ENCODE measurements at places on chromosomes 1 and 21.

DNA sequence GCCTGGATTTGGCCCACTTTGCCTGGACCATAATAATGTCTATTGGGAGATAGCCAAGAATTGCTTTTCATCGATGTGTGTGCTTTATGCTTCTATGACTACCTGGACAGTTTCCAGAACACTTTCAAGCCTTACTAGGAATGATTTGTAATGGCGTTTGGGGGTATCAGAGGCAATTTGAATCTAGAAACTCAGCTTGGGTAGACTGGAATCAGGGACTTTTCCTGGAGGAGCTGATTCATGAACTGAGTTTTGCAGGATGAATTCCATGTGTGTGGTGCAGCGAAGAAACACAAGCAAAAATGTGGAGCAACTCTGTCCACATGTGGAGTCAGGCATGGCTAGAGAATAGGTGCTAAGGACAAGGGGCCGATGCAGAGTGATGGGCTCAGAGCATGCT, 11.9 kb upstream of the TMEM61 start:
- peak; percentile 47 for DNase-seq

DNA sequence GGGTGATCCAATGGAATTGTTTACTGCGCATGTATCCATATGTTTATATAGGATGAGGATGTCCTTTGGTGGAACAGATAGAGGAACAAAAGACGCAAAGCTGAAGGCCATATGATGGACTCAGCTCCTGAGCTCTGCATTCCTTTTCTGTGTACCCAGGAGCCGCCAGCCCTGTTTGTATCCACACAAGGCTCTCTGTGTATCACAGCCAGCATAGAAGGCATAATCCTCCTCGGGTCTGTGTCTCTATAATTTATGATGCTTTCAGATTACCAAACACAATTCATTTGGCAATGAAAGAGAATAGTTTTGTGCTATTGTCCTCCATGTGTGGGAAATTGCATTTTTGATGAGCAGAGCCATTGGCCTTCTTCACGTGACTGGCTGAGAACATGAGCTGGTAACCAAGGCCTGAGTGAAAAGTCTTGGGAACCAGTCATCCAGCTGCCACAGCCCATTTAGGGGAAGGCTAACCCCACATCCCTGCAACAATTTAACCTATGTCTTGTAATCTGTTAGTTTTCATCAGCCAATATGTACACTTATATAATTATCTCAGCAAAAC, 119.2 kb downstream of the PBX1 start:
- DNase-seq: peak; percentile 38

- DNase-seq: peak; percentile 45
Measured at GRCh38 chr1:207049974-207050391, 1.0 kb downstream of the YOD1 start.

- DNase-seq: no peak
Measured at GRCh38 chr1:220221269-220221668, 51.0 kb downstream of the RAB3GAP2 start.

- no peak for DNase-seq
Measured at GRCh38 chr1:83760226-83761021, 238.5 kb downstream of the TTLL7 start.

- no peak for DNase-seq
Measured at GRCh38 chr1:228782662-228783417, 47.6 kb downstream of the RHOU start.

GRCh38 chr21:28375708-28376385, 616.8 kb downstream of the LTN1 start:
- peak; percentile 74 for DNase-seq

GRCh38 chr1:184158896-184159681, 107.6 kb downstream of the TSEN15 start:
- DNase-seq: no peak

- DNase-seq: no peak
Measured at GRCh38 chr1:83897516-83897915, 101.4 kb downstream of the TTLL7 start.

GRCh38 chr1:31793586-31794285, 22.1 kb downstream of the SPOCD1 start:
- no peak for DNase-seq

DNA sequence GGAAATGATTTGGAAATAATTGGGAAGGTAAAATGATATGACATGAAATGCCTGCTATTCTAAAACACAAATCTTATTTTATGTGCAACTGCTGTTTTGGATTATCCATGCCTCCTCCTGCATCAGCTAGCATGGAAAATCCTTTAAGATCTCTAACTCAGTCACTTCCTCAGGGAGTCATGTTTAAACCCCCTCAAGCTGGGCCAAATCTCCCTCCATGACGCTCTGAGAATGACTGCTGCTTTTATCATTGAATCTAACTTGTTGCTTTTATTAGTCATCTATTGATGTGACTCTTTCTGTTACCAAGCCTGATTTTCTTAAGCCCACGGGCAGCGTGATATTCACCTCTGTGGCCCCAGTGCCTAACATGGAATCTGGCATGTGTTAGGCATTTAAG, 324.8 kb downstream of the DISC1 start:
- peak; percentile 11 for DNase-seq

DNA sequence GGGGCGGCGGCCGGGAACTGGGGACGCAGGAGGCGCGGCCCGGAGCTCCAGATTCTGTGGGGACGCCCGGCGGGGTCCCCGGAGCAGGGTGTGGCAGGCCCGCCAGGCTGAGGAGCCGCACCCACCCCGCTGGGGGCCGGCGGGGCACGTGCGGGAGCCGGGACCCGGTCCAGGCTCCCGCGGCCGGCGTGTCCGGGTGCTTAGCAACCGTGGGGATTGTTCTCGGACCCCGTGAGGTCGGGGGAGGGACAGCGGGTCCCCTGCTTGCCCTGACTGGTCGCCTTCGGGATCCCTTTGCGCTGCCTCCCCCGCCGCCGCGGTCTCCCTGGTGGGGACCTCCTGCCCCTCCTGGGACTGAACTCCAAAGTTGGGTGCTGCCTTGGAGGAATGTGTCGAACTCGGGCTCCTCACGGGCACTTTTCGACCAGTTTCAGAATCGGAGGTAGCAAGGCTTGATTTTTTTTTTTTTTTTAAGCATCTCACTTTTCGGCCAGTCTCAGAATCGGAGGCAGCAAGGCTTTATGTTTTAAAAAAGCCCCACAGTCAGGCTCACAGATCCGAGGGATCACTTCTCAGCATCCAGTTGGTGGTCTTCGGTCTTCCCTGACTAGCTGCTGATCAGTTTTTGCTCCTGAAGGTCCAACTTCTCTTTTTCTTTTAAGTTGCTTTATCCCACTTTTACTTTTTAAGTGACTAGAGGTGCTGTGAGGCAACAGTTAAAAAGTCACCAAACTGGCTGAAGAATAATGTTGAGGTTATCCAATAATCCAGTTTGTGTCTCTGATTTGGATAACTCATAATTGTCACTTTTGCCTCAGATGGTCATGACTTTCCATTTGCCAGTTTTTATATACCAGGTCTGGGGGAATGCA, 648 bp downstream of the FAM76A start:
- peak; percentile 9 for DNase-seq

DNA sequence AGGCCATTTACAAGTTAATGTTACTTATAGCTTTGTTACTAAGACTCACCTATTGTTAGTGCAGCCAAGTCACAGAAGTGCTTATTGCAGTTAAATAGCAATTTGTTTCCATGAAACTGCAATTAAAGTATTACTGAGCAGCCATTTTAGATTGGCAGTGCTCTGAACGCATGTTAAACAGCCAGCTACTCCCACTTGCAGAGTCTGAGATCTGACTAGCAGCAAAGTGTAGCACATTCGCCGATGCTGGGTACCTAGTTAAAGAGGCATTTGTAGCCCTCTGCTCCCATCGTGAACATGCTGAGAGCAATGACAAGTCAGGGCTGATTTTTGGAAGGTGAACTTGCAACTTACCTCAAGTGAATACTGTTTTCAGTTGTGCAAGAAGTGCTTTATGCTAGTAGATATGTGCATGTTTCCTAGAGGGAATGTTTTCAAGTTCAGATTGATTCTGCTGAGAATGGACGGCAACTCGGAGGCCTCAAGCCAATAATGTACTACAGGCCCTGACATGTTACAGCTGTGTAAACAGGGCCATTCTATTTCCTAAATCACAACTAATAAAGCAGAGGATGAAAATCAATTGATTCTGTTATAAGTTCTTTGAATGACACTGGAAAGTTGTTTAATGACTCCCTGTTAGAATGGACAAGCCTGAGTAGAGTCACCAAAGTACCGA, 19.8 kb downstream of the LMO4 start:
- DNase-seq: no peak

DNA sequence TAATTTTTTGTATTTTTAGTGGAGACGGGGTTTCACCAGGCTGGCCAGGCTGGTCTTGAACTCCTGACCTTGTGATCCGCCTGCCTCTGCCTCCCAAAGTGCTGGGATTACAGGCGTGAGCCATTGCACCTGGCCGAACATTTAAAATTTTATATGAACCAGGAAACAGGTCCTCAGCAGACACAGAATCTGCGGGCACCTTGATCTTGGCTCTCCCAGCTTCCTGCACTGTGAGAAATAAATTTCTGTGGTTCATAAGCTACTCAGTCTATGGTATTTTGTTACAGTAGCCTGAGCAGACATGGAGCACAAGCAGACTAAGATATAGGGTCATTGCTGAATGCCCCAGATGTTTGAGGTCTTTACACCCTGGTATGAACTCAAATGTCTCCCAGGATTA, 23.6 kb upstream of the CTH start:
- DNase-seq: no peak
